ENCODE measurements at places on chromosomes 2 and 18.

DNA sequence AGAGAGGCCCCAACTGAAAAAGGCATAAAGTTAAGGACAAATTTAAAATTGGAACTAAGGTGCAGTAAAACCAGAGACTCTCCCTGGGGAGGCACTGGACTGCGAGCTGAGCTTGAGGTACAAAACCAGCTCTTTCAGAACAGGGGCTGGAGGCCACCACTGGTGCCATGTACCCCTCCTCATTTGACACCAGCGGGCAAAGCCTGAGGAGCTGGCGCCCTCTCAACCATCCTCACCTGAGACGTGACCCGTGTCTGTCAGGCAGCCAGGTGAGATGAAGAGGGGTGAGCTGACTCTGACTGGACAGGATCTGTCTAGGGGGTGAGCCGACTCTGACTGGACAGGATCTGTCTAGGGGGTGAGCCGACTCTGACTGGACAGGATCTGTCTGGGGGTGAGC, 68.5 kb downstream of the TMEM18 start:
- no peak for DNase-seq

GRCh38 chr2:5617796-5618195, 74.4 kb upstream of the SOX11 start:
- DNase-seq: no peak

- DNase-seq: no peak
These were observed 71.4 kb downstream of the KLHL29 start for GRCh38 chr2:23456396-23456795.

GRCh38 chr2:39141334-39142271, 20.8 kb upstream of the SOS1 start:
- DNase-seq: no peak

GRCh38 chr2:176324862-176325261, 55.6 kb downstream of the MTX2 start:
- no peak for DNase-seq

DNA sequence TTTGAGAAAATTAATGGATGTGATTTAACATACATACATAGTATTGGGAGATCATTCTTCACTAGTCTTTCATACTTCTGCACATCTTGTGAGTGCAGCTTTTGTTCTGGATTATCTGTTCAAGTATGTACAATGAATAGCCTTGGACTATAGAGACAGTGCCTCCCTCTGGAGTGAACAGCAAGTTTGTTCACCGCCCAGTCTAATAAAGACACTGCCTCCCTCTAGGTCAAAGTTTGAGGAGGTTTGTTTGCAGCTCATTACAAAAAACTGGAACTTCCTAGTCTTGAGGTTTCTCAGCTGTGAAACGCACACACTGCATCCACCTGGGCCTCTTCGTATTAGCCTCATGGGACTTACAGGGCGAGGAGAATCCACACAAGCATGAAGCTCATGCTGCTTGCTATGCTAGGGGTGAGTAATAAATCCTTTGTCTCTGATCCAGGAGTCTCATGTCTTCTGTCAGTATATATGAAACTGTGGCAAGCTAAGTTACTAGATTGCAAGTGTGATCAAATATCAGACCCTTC, 26.0 kb upstream of the LAPTM4A start:
- no peak for DNase-seq

- no peak for DNase-seq
These were observed 71.2 kb downstream of the COBLL1 start for GRCh38 chr2:164770421-164770916.

DNA sequence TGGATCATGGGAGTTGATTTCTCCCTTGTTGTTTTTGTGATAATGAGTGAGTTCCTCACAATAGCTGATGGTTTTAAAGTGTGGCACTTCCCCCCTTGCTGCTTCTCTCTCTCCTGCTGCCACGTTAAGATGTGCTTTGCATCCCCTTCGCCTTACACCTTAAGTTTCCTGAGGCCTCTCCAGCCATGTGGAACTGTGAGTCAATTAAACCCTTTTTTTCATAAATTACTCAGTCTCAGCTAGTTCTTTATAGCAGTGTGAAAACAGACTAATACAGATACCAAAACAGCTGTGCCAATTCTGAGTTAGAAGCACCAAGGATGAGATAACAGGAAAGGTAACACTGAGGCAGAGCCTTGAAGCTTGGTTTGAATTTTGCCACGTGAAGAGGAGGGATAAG, 44.7 kb downstream of the ITSN2 start:
- DNase-seq: no peak

DNA sequence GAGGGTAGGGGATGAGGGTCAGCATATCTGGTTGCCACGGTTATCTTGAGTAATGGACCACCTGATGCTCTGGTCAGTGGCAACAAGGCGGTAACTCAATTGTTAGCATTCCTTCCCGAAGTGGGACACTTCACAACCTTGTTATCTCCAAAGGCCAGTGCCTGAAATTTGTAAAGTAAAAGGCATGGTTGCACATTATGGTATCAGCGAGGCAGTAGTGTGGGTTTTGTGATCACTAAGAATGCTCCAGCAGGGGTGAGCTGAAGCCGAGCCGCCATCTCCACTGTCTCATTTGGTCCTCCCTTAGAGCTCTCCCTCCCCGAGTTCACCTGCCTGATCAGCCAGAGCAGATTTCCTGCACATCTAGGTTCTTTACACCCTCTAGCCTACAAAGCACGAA, 50.5 kb upstream of the LGALSL start:
- DNase-seq: no peak

DNA sequence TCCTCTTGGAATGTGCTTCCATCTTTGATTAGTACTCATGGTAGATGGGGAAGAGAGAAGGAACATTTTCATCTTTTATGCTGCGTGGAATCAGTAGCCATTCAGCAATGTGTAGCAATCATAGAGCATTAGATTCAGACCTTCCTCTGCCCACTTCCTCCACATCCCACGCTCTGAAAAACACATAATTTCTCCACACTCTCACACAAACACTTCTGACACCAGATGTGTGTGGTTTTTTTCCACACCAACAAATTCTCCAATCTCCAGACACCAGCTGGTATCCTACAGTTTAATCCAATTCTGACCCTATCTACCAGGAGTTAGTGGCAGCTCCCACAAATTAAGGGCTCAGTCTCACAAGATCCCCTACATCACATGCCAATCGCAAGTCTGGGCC, 103.3 kb downstream of the AOX1 start:
- DNase-seq: no peak

- DNase-seq: no peak
These were observed 32.5 kb downstream of the CDC42EP3 start for GRCh38 chr2:37638973-37639372.

GRCh38 chr2:106339609-106340008, 128.6 kb downstream of the RGPD3 start:
- no peak for DNase-seq

DNA sequence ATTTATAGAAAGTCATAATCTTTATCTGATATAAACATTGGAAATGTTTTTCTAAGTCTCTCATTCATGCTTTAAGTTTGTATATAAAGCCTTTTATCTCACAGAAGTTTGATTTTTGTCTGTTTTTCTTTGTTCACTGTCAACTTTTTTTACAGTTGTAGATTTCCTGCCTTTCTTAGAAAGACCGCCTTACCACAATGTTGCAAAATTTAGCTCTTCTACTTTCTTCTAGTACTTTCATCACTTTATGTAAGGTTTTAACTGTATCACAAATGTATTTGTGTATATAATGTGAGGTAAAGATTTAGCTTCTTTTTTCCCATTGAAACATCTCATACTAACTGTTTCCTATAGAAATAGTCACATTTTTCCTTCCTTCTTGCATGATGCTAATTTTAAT, 136.1 kb downstream of the DNAH6 start:
- DNase-seq: no peak

DNA sequence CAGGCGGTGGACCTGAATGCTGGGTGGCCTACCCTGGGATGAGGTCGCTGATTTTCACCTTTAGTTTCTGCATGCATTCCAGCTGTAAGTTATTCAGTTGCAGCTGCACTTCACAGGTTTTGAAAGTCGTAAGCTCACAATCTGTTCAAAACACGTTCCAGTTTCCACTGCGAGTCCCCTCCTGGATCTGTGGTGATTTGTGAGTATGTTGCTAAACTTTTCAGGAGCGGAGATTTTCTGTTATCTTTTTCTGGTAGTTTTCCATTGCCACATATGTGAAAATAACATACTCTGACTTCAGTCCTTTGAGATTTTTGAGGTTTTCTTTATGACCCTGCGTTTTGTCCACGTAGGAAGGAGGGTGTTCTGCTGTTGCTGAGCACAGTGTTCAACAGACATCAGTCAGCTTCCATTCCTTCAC, 102.1 kb downstream of the SNTG2 start:
- no peak for DNase-seq

Measured in activated CD4-positive, CD25-positive, alpha-beta regulatory T cell treated with anti-CD3 and anti-CD28 coated beads, Interleukin-2, amount 50 U/mL, for 16 hours (primary cell).